ENCODE measurements at places on chromosomes 4 and X.
A peak's percentile ranks its signal among the peaks of the same experiment; 100 is the strongest.

GRCh38 chr4:47213971-47214370, 182.6 kb downstream of the GABRB1 start:
- DNase-seq: no peak

DNA sequence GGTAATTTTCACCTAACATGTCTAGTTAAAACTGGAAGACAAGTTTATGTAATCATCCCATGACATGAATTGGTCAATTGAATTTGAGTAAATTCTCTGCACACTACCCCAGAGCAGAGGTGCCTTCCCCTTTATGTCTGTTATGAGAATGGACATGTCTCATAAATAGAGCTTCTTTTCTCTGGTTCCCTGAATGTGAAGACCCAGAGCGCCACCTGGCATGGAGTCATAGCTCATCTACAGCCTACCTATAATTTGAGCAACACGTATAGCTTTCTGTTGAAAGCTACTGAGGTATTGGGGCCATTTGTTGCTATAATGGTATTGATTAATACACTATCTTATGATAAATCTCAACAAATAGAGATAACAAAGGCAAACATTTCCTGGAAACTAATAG, 626.5 kb upstream of the GALNTL6 start:
- DNase-seq: no peak

DNA sequence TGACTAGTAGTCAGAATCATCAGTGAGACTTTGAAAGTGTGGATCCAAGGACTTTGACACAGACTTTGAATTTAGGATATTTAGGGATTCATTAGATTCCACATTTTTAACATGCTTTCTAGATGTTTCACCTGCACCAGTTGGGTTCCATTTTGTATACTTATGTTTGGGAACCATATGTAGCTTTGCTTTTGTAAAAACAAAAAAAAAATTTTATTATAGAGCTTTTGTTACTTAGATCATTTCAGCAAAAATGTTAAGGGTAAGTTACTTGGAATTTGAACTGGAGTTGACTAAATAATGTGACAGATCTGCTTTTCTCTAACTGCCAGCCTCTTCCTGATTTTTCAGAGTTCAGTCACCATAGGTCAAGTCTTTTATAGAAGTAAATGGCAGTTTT, 14.6 kb downstream of the PDLIM5 start:
- no peak for DNase-seq

DNA sequence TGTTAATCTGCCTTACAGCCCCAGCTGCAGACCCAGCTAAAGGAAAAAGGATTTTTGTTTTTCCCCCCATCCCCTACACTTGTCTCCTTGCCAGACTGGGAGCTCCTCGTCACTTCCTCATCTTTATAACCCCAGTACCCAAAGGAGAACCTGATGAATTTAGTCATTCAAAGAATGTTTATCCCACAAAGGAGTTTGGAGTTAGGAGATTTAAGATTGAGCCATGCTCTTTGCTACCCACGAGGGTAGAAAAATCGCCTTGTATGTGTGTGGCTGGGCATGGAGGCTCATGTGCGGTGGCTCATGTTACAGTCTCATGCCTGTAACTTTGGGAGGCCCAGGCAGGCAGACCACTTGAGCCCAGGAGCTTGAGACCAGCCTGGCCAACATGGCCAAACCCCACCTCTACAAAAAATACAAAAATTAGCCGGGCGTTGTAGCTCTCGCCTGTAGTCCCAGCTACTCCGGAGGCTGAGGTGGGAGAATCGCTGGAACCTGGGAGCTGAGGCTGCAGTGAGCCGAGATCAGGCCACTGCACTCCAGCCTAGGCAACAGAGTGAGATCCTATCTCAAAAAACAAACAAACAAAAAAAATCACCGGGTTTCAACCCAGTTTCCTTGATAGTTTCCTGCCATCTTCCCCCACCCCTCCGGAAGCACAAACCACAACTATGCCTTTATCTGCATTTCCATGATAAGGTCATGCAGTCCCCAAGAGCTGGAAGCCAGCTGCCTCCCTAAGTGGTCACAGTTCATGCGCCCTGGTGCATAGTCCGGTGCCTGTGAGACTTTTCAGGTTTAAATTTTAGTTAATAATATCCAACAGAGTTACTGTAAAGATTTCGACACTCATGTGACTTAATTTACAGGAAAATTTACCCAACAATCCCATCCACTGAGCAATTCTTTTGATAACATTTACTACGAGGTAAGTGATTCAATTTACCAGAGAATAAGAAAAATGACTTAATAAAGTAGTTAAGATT, 1.5 kb downstream of the CFAP97 start:
- no peak for DNase-seq

GRCh38 chr4:47624031-47624441, 139.0 kb downstream of the ATP10D start:
- no peak for DNase-seq

GRCh38 chr4:70874268-70875156, 27.7 kb upstream of the MOB1B start:
- DNase-seq: no peak

DNA sequence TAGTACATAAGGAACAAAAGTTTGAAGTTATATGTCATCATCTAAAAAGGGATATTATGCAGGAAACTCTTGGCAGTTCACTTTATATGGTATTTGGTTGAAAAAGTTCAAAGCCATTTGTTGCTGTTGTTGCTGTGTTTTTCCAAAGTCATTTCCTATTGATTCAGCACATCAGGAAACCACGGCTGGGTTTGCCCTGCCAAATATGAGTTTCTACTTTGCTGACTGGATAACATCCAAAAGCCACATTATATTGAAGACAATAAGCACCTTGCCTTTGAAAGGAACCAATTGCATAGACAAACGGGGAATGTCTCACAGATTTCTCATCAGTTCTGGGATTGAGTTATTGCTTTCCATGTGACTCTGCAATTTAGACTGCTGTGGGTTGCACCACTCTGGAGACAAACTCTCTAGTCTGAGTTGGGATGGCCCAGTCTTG, 206.1 kb downstream of the SLC39A8 start:
- DNase-seq: no peak

DNA sequence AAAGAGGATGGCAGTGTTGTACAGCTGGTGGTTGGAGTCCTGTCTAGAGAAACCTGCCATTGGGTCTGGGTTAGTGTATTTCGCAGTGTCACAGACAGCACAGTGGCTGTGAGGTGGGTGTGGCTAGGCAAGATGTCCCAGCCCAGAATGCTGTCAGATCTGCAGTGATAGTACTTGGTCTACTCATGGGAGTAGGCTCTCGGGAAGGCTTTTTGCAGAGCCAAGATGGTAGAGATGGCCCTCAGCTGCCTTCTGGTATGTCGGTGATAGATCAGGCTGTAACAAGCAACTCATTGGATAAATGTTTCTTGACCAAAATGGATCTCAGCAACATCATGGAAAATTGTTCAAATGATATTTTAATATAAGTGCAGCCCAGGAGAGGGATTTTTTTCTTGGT, 84.3 kb upstream of the WDR1 start:
- DNase-seq: no peak

DNA sequence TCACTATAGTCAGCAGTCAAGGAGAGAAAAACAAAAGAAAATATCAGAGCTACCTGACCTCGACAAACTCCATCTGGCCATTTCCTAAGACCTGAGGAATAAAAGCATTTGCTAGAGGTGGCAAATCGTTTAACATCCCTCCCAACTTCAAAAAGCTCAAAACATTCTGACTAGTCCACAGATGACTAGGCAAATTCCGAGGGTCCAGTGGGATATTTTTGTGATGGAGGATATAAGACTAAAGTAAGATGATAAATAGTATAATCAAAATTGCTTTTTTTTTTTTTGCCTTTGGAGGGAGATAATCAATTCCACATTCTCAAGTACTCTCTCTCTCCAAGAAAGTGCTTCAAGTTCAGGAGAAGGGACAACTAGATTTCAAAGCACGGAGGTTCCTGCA, 119.1 kb upstream of the ETNPPL start:
- DNase-seq: no peak

- DNase-seq: no peak
These were observed 174.8 kb downstream of the ENOX2 start for GRCh38 chrX:130728208-130728607.

- no peak for DNase-seq
These were observed at the start of gene SLC25A43 for GRCh38 chrX:119398974-119399771. SLC25A43 (plus strand) TSS chrX:119399336; CDS start chrX:119399404, 68 bp downstream.

DNA sequence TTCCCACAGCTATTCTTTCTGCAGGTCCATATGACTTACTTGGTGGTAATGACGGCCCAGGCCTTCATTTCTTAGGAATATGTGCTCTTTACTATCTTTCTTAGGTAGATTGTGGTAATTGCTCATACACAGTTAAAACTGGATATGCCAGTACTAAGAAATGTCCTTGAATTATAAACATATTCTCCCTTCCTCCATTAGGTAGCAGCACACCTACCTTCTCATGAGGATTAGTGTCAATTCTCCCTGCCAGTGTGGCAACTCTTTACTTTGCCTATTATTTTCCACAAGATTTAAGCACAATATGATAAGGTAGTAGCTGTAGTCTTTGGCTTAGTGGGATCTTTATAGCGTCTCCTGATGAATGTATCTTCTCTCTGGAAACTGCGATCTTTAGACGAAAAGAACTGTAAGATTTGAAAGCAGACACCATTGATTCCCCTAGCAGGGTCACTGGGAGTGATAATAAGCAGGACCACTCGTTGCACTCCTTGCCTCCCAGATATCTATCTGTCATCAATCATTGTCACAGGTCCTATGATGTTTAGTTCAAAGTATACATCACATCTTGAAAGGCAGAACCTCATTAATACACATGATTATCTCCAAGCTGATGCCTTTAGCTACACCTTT, 1240.7 kb downstream of the C4orf33 start:
- no peak for DNase-seq

DNA sequence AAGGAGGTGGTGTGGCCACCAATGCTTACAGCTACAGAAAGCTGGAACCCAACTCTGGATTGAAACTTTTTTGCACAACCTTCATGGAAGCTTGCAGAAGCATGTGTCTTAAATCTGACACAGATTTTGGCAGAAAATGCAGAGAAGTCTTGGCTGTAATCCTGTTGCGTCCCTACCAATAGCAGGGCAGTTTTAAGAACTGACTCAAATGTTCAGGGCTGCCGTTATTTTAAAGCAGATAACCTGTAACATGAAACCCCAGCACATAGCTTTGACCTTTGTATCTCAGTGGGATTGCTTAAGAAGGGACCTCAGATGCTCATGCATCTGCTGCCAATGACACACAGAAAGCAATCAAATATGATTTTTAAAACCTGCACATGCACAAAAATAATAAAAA, at the start of gene VEGFD:
Gene VEGFD, minus strand, starts transcription at position 110 of the 400 bp plus-strand sequence. CDS start 467 bp downstream, outside the sequence.
- DNase-seq: no peak

DNA sequence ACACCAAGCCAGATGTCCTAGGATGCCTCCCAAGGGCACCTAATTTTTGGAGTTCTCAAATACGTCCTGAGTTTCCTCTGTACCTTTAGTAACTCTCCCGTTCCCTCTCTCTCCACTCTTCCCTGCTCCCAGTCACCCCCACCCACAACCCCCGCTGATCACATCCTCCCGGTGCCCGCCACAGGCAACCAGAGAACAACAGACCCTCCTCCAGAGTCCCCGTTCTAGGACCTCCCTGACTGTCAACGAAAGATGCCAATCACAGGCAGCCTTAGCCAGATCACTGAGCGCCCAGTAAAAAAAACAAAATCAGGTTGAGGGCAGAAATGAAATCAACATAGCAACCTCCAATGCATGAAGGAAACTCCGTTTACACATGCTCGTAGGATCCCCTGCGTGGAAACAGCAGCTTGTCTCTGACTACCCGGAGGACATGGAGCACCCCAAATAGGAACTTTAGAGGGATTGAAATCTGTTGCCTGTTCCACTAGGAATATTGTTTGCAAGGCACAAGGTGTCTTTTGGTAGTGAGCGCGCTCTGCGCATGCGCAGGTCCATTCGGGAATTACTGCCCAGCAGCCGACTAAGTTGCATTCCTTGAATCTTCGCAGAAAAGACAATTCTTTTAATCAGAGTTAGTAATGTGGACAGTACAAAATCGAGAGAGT, at the start of gene GABRB1:
Gene GABRB1, plus strand, starts transcription at position 557 of the 668 bp plus-strand sequence.
- DNase-seq: no peak

- DNase-seq: peak; percentile 73
These were observed 24.8 kb upstream of the TMSB4X start for GRCh38 chrX:12949927-12950656.

GRCh38 chr4:113633467-113633866, 128.1 kb downstream of the CAMK2D start:
- DNase-seq: no peak

DNA sequence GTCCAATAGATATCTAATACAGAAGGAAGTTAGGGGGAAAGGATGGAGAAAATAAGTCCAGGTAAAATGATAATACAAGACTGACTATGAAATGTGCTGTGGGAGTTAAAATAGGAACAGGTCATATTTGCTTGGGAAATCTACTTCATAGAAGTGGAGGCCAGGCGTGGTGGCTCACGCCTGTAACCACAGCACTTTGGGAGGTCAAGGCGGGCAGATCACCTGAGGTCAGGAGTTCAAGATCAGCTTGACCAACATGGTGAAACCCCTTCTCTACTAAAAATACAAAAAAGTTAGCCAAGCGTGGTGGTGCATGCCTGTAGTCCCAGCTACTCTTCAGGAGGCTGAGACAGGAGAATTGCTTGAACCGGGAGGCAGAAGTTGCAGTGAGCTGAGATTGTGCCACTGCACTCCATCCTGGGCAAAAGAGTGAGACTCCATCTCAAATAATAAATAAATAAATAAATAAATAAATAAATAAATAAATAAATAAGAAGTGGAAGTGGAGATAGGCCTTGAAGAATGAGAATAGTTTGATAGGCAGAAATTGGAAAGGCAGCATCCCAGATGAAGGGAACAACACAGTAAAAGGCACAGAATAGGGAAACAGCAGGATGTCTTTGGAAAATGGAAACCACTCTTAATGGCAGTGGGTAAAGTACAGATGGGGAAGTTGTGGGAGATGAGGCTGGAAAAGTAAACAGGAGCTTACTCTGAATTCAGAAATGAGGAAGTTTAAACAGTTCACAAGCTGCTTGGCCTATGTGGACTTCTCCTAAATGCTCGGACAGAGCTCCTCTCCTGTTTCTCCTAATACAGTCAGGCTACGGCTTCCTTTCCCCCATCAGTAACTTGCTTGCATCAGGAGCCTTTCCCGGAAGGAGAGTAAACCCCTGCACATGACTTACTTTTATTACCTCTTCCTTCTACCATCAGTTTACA, 15.1 kb upstream of the GK start:
- DNase-seq: no peak

Measured in stimulated activated CD4-positive, alpha-beta T cell treated with anti-CD3 and anti-CD28 coated beads, TNF-alpha, amount 100 ng/mL, for 4 hours (primary cell).